ENCODE measurements at places on chromosomes 4 and X.

DNA sequence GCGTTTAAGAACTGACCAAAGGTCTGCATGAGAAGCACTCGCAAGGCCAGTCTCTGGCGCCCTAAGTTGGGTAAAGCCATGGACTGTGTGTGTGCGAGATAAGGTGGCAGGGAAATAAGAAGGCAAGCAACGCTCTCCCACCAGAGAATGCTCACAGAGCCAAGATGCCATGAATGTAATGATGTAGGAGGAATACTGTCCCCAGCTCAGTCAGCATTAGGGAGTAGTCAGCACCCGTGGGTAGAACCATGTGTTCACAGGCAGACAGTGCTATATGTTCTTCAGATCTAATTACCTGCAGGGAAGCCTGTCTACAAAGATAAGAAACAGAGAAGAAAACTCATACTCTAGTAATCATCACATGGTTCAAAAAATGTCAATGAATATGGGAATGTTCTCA, 68.8 kb downstream of the SEC24D start:
- no peak for DNase-seq

- no peak for DNase-seq
Observed at GRCh38 chr4:6641164-6641970, 882 bp downstream of the MRFAP1 start.

GRCh38 chr4:95830651-95831050, 9.2 kb upstream of the PDHA2 start:
- no peak for DNase-seq

- peak; percentile 95 for DNase-seq
Observed at GRCh38 chr4:88017516-88018297, 10.3 kb downstream of the PKD2 start.

GRCh38 chr4:181254771-181255170, 988.4 kb upstream of the TENM3 start:
- DNase-seq = peak; percentile 69

DNA sequence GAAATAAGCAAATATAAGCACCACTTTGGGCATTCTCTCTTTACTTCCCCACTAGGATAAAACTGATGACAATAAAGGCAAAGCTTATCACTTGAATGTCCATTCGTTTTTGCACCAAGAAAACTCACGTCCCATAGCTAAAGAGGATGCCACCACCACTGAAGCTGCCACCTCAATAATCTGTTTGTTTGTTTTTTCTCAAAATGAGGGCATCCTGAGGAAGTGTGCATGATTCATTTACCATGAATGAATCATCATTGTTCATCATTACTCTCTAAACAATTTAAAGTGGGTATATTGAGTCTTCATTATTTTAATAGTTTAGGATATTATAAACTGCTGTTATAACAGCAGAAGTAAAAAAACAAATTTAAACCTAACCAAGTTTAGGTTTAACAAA, 168.2 kb downstream of the DCTD start:
- no peak for DNase-seq

GRCh38 chr4:107220976-107221375, 184.9 kb upstream of the DKK2 start:
- DNase-seq = no peak

DNA sequence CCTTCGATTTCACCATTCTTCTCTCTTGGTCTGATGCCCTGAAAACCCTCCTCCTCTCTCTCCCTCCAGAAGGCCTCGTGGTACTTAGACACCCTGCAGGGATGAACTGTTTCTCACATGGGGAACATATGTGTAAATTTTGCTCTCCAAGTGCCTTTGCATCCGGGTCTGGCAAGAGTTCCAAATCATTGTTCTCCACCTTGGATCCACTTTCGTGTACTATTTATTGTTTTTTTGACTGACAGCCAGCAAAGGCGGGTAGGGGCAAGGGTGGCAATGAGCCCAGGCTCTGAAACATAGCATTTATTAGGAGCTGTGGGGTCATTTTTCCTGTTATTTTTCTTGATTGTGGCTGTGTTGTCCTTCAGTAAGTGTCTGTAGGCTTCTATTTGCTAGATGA, 81.7 kb downstream of the RTL5 start:
- no peak for DNase-seq

DNA sequence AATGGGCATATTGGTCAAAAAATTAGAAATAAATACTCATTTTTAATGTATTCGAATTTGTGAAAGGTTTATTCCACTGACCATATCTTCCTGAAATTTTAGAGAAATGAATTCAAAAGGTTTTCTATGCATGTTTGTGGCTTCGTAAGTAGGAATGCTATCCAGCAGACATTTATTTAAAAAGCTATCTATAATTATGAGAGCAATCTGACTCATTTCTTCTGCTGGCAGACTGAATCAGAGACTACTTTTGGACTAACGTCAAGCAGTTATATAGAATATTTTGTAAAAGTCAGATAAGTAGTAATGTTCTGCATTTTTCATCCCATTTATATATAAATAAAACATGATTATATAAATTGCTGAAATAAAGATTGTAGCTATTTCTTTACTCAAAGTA, 125.0 kb downstream of the SPCS3 start:
- no peak for DNase-seq

- DNase-seq = no peak
Observed at GRCh38 chr4:184439856-184440594, 34.3 kb downstream of the IRF2 start.

DNA sequence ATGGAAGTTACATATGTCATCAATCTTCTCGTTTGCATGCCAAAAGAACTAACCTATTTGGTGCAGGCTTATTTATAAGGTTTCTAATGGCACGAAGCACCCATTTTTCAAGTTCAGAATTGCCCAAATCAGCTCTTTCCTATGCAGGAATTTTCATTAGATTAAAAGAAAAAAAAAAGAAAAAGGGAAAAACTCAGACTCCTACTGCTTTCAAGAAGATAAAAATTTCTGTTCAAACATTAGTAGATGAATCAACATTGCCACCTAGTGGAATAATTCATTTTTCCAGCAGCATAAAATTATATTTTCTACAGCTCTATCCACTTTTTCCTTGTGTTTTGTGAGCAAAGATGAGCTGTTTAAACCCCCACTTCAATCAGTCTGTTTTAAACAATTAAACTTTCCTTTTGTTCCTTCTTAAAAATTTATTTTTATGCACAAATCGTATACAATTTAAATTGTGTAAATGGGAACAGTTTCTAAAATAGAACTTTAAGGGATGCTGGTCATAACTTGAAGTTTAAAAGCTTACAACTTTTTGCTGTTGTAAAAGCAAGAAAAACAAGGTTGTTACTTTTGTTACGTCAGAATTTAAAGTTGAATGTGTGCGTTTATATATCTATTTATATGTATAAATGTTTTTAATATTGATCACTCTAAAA, 309.9 kb downstream of the ARAP2 start:
- no peak for DNase-seq

- no peak for DNase-seq
Observed at GRCh38 chr4:152785639-152786615, 6.2 kb downstream of the ARFIP1 start.

DNA sequence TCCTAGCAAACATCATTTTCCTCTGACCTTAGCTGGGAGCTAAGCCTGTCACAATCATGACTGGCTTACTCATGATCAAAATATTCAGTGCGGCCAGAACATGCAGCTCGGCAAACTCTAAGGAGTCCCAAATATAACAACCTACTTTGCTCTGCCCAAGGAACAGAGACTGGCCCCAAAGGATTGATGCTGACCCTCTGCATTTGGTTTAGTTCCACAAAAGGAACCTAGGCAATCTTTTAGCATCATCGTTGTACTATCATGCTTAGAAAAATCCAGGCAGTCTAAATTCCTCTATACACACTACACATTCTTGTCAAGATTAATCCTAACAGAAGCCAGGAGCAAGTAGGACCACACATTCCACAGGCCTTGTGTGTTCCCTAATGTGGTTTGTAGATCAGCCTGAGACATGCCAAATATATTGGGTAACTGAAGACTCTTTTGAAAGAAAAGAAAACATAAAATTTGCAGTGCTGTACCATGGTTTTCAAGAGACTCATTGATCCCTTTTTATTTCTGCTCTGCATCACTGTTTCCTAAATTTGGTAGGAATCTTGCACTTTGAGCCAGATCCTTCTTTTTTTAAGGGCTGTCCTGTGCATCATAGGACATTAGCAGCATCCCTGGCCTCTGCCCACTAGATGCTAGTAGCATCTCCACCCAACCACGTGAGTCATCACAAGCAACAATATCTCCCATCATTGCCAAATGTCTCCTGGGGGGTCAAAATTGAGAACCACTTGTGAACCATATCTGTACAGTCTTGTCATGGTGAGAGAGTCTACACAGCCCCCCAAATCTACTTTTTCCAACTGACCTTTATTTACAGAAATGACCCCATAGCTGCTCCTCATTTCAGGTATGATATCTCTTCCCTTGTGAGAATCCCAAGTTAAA, 17.6 kb upstream of the CC2D2A start:
- DNase-seq = peak; percentile 94

DNA sequence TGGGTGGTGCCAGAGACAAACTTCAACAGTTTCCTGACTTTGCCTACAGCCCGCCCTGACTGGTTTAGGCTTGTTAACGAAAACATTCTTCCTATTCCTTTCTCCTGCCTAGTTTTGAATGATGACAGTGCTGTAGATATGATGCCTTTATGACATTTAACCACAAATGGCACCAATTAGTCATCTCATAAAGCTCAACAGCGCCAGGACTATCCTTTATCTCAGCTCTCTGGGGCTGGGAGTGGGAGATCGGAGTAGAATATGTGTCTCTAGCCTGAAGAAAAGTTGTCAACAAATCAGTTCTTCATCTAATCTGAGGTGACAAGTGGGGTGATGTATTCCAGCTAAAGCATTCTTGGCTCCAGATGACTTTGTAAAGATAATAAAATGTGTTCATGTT, 64.6 kb upstream of the SH3RF1 start:
- no peak for DNase-seq

DNA sequence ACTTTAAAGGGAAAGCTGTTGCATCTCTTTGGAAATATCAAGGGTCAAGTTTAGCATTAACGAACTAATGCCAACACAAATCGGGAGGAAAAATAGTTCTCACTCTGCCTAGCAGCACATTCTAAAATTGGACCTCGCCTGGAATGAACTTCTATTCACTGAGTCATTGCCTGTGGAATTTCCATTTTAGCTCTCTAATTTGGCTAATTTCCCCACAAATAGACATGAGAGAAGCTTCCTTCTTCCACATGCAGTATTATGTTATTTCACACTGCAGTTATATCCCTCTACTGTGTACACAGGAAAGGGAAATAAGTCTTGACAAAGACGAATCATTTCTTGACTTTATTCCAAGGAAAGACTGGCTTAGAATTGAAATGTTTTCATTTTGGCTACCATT, 9.3 kb downstream of the ZXDA start:
- no peak for DNase-seq

DNA sequence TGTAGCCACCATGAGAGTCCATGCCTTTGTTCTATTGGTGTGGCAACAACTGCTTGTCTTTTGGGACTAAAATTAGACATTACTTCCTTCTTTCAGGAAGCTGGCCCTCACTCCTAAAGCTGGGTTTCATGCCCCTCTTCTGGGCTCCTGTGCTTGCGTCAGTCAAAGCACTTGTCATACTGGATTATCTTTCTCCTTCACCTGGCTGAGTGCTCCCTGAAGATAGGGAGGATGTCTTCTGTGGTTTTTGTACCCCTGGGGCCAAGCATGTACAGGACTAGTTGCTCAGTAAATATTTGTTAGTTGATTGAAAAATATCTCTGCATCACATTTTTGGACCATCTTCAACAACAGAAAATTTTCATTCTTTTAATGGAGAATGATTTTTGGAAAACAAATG, 26.1 kb upstream of the LONRF3 start:
- DNase-seq = no peak

GRCh38 chrX:43644124-43644701, 11.9 kb upstream of the MAOA start:
- peak; percentile 28 for DNase-seq

DNA sequence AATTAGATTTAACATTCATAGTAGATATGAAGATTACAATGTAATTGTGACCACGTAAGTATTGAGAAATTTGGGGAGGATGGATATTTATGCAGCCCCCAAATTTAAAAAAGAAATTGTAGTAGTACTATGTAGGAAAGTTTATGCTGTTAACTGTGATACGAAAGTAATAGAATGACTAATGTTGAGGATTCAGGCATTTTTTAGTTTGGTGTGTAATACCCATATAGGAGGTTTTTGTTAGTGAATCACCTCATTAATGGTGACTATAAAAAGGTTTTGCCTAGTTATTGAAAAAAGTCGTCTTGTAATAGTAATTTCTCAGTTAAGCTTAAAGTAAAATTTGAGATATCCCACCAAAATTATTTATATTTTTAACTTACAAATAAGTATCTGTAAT, 67.2 kb downstream of the SMARCAD1 start:
- no peak for DNase-seq

GRCh38 chr4:168822481-168822880, 187.6 kb downstream of the CBR4 start:
- DNase-seq = no peak

GRCh38 chr4:153257151-153257620, 52.9 kb downstream of the TRIM2 start:
- peak; percentile 34 for DNase-seq

DNA sequence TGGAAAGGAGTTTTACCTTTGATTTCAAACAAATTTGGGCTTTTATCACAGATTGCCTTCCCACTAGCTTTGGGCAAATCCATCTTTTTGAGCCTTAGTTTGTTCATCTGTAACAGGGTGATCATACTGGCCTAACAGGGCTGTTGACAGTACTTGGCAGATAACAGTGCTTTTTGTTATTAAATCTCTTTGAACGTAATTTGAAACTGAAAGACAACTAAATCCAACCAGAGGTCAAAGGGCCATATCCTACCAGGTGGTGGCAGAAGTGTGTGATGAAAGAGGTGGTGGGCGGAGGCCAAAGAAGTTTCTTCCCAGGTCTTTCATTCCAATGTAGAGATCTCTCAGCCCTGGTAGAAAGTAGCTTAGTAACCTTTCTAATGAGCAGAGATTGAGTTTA, 35.2 kb upstream of the TADA2B start:
- no peak for DNase-seq

GRCh38 chr4:169818063-169818679, 60.4 kb upstream of the HPF1 start:
- DNase-seq = no peak

DNA sequence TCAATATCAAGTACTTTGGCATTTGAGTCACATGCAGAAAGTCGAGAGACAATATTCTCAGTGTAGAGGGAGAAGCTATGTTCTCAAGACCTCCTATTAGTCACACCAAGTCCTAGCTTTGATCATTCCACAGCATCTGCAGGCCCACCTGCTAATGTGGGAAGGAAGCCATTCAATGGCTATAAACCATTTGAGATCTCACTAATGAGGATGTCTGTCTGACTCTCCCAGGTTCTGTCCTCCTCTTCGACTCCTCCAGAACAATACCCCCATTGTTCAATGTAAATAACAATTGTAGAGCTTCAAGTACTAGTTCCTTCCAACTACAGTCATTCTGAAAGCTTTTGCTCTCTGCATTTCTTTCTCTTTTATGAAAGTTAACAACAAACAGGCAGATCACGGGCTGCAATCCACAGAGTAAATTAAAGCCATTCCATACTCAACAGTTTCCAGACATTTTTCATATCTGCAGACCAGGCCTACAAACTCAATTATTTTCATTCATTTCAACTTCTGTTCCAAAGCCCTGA, 140.2 kb upstream of the EDNRA start:
- no peak for DNase-seq

All from retinal pigment epithelial cell (primary cell).